ENCODE measurements at places on chromosomes 5 and 9.

DNA sequence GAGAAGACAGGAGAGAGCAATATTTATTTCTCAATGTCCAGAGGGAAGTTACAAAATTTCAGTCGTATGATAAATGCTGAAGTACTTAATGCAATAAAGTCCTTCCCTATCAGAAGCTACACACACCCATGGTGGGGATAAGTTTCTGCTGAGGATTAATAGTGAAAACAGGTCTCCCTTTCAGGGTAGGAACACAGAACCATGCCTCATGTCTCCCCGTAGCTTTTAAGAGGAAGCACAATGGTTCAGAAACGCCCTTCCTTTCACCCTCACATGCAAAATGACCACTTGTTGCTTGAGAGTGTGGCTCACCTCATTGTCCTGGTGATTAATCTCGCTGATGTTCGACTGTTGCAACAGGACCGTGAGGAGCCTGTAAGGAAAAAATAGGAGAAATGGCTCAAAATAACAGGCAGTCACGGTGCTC, 73.6 kb downstream of the ANKRD55 start:
- DNase-seq, result peak; percentile 53

- no peak for DNase-seq
Observed at GRCh38 chr5:175579742-175580432, 78.0 kb upstream of the HRH2 start.

DNA sequence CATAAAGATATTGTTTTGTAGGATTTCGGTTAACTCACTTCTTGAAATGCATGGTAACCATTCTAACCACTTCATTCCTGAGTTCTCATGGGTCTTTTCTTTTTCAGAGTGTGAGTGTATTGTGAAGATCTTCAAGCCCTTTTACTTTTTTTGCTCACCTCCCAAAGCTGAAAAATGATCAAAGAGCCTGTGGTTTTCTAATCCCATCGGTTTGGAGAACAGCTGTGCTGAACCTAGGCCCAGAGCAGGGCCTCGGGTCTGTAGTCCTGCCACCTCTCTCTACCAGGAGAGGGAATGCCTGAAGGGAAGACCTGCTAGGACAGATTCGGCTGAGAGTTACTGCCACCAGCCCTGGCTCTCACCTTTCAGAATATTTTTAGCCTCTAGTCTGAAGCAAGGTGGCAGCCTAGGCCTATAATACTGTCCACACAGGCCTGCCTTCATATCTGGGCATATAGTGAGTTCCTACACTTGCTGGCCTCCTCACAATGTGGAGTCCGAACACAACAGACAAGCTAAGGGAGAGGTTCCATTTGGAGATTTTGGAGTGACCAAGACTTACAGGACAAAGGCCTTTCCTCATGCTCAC, 13.8 kb downstream of the RGMB start:
- no peak for DNase-seq

DNA sequence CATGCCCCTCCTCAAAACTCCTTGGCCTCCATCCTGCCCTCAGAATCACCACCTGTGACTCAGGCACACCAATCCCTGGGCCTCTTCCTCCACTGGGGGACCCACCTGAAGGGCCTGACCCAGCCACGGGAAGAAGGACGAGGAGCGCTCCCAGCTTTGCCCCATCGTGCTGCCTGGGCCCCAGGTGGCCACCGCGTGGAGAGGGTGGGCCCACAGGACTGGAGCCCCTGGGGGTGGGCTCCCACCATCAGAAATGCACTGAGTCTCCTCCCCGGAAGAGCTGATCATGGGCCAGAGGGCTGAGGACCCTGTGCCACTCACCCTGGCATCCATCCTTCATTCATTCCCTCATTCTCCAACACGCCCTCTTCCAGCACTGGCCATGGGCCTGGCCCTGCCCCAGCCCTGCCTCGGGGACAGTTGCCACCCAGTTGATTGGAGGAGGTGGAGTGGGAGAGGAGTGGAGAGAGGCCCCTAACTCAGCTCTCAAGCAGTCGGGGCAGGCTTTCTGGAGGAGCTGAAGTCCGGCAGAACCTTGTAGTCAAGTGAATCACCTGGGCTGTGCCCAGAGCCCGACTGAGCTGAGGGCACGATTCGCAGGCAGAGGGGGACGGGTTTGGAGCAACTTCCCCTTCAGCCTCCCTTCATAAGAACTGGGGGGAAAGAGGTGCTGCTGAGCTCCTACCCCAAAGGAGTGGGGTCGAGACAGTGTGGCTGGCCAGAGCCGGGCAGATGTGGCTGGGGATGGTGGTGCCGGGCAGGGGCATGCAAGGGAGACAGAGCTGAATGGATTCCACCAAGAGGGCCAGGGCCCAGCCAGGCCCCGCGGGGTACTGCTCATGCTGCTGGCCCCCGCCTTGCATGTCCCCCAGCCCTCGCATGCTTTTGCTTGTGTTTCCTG, 29.6 kb downstream of the DNM1 start:
- DNase-seq, result no peak

DNA sequence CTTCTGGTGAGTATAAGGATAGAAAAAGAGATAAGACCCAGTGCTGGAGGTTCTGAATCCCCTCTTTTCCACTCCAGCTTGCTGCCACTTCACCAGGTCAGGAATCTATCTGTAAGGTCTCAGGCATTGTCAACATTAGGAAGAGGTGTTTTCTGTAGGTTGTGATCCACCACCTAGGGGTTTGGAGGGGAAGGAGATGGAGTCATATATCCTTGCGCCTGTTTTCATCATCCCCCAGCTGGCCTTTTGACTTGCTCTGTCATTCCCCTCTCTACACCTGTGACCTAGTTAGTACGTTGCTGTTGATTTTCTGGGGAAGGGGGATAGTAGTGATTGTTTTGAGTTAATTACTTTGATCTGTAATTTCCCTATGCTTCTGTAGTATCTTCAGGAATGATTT, 20.5 kb downstream of the SPINK5 start:
- DNase-seq, result no peak

DNA sequence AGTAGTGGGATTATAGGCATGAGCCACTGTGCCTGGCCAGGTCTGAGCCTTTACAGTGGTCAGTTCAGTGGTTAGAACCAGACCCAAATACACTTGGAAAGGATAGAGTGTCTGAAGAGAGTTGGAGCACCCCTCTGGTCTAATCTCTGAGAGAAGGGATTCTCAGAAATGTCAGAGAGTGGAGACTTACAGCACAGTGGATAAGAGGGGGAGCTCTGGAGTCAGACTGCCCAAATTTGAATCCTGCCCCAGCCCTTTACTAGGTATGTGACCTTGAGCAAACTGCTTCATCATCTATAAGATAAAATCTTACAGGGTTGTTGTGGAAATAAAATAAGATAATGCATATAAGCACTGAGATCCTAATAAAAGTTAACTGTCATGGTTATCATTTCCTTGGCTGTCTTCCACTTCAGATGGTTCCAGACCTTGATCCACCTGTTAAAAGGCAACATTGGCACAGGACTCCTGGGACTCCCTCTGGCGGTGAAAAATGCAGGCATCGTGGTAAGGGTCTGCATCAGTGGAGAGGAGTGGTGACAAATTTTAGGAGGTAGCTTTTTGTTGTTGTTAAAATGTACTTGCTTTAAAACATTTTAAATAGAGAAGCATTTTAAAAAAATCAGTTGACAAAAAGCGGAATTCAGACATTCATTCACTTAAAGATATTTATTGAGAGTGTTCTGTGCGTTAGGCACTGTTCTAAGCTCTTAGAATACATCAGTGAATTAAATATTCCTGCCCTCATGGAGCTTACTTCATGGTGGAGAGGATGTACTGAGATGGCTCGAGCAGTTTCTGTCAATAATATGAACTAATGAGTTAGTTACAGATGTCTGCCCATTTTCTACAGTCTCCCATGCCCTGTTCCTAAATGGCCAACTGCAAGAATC, 16.0 kb downstream of the SLC36A1 start:
- no peak for DNase-seq

GRCh38 chr9:133786371-133786753, 48.2 kb upstream of the SARDH start:
- DNase-seq, result no peak

GRCh38 chr5:163794993-163795392, 289.6 kb downstream of the MAT2B start:
- no peak for DNase-seq

- DNase-seq, result no peak
Observed at GRCh38 chr9:134028575-134029247, 3.4 kb downstream of the BRD3OS start.

GRCh38 chr5:163730206-163730756, 224.9 kb downstream of the MAT2B start:
- no peak for DNase-seq

DNA sequence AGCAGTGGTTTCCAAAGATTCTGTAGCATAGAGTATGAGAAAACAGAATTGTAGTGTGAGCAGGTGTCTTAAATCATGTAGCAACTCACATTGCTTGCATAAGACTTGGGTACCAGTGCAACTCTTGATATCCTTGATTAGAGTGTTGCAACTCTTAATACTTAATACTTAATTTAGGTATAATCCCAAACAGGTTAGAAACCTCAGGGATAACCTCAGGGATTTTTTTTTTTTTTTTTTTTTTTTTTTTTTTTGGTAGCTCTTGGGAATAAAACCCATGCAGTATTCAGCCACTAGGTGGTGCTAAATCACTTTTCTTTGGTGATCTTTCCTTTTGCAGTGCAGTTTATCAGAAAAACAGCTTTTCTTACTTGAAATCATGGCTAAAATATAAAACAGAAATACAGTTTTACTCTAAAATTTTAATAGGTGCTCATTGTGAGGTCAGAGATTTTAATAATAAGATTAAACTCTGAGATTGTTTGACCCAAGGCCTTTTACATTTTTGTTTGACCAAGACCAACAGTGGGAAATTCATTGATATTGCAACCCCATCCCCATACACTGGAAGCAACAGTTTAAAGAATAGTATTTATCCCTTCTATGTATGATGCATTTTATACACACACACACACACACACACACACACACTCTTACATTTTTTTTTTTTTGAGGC, 55.3 kb downstream of the ERAP1 start:
- peak; percentile 67 for DNase-seq

GRCh38 chr5:35016174-35017051, 31.3 kb downstream of the AGXT2 start:
- DNase-seq, result no peak

- no peak for DNase-seq
Observed at GRCh38 chr9:74083681-74084433, 413.3 kb upstream of the RORB start.

DNA sequence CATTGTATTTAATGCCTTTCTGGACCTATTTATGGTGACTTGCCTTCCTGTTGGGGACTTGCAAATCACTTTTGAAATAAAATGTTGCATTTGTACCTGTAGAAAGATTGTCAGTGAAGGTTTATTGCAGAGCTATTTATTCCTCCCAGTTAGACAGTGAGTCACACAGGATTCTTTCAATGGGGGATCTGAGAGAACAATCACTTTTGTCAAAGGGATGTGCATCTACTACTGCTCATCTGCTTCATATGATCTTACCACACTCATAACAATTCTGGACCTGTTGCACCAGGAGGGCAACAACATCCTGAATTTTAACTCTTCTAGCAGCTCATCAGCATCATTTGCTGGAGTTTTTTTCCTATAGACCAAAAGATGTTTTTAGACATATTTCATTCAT, 66.8 kb downstream of the FBXL7 start:
- DNase-seq, result no peak

DNA sequence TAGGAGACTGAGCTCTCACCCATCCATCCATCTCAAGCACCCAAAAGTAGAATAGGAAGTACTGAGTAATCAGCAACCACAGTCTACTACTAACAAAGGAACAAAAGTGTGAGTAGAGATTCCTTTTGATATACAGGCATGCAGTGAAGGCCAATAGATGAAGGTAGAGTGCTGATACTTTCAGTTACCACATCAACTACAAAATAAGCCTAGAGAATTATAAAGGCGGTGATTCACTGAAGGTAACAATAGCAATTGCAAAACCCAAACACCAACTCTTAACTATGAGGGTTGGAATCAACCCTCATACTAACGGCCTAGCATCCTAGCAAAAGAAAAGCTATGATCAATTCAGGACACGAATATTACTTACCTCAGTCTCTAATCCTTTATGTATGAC, 992.6 kb downstream of the DNAH5 start:
- DNase-seq, result no peak

GRCh38 chr5:8576178-8576577, 707.2 kb downstream of the MTRR start:
- no peak for DNase-seq

DNA sequence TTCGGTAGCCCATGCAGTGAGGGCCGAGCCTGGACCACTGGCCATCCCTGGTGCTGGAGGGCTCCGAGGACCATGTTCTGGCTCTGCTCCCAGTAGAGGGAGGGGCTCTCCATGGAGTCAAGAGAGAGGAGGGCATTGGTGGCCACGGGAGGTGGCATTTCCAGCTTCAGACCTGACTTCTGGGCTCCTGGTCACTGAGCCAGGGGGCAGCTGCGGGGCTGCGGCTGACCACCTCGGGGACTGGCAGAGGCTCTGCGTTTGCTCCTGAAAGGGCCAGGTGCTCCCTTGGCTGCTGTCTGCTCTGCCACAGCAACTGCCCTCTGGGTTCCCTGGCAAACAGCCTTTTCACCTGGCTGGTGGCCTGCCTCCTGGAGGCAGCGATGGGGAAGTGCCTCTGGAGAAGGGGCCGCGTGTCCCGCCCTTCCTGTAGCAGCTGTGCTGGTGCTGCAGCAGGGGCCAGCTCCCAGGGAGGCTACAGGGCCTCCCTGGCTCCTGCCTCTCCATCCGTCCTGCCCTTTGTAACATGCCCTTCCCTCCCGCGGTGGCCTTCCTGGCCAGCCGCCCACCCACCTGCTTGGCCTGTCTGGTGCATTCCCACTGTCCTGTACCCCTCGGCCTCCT, 144.6 kb downstream of the CACNA1B start:
- peak; percentile 40 for DNase-seq

- no peak for DNase-seq
Observed at GRCh38 chr9:35103660-35104191, 795 bp upstream of the STOML2 start.

DNA sequence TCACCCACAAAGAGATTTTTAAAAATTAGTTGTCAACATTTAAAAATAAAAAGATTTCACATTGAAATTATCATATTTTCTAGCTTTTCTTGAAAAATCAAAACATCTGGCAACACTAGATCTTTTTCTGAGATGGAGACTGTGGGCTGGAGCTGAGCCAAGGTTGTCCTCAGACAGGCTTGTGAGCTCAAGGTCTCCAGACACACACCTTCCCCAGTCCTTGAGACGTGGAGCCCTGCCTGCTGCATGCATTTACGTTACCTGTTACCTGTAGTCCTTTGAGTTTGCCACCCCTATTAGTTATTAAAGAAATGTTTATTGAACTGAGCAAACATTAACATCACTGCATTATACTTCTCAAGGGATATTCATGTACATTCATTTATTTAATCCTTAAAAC, 87.5 kb upstream of the TLE1 start:
- DNase-seq, result no peak
